ENCODE measurements at places on chromosomes 11 and 22.

DNA sequence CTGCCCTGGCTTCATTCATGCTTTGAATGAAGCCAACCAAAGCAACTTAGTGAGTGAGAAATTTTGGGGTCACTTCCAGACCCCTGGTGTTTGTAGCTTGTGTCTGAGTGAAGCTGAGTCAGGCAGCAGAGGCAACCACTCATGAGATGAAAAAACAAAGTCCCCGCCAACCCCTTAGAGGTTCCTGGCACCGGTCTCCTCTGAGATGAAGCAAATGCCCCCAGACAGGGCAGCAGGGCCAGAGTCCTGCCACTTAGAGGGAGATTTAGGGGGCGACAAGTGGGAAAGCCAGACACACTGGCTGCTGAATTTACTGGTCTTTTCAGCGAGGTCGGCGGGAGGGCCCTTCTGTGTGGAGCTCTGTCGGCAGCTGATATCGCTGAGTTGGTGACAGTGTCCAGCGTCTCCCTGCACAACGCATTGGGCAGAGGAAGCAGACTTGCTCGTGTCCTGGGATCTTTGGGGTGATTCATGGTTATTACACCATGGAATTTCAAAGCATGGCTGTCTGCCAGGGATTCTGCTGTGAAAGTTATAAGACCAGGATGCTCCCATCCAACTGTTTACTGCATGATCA is 482.6 kb downstream of the MIAT start:
- peak; percentile 88 for DNase-seq

- no peak for DNase-seq
Observed at GRCh38 chr11:102929972-102930371, 25.6 kb downstream of the MMP13 start.

GRCh38 chr11:27237643-27238042 is 125.4 kb downstream of the CCDC34 start:
- DNase-seq = no peak

GRCh38 chr11:131637469-131638175 is 267.2 kb downstream of the NTM start:
- DNase-seq = peak; percentile 53

- no peak for DNase-seq
Observed at GRCh38 chr22:19336133-19337075, 44.9 kb upstream of the CLTCL1 start.

DNA sequence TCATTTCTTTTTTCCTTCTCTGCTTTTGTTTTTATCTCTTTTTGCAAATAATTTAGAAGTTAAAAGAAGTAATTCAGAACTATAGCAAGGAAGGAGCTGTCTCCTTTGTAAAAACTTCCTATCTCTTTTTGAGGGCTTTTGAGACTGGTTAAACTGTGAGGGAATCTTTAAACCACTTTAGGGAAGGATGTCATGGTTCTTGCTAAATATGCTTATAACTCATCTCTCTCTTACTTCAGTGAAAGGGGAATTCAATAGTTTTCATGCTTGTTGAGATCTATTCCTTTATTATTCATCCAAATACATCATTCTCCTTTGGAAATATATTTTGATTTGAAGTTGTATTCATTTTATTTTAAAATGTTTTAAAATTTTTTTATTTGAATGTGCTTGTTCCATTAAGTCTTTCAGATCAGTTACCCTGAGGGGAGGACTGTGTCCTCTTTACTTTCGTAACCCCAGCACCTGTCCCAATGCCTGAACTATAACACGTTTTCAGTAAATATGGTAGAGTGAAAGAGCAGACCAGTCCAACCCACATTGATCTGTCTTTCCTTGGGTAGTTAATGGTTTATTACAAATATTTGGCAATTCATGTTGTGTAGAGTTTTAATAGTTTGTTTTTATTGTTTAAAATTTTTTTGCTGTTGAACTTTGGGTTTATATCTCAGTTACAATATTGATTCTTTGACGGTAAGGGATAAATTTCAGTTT is 27.5 kb downstream of the AMOTL1 start:
- DNase-seq = no peak

GRCh38 chr11:2347308-2347830 is 29.7 kb upstream of the CD81 start:
- DNase-seq = no peak

DNA sequence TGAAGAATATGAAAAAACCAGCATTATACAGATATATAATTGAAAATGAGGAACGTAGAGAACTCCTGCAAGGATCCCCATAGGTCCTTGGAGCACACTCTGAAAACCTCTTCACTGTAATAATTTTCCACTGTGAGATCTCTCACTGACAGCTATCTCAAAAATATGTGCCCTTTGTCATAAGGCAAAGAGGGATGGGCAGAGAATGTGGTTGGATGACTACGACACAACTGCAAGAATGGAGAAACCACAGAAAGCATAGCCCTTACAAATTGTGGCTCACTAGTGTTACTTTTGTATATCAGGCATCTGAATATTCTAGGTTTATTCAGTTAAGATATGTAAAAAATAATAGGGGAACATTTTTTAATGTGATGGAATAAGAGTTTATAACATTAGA is 7.9 kb upstream of the CTSC start:
- DNase-seq = no peak

DNA sequence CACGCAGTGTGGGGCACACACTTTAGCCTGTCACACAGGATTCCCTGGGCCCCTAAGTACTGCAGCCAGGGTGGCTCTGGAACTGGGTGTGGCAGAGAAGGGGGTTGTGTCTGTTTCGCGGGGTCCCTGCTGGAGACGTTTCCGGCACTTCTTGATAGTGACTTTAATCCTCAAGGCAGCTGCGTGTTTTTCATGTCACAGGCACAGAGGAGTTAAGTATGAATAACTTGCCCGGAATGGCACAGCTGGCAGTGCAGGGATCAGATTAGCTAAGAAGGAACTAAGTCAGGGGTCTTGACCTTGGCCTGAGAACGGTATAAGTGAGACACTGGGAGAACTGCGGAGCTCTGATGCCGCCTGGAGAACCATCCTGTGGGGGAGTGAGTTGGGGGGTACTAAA is 7.5 kb upstream of the KRTAP5-7 start:
- DNase-seq = no peak

DNA sequence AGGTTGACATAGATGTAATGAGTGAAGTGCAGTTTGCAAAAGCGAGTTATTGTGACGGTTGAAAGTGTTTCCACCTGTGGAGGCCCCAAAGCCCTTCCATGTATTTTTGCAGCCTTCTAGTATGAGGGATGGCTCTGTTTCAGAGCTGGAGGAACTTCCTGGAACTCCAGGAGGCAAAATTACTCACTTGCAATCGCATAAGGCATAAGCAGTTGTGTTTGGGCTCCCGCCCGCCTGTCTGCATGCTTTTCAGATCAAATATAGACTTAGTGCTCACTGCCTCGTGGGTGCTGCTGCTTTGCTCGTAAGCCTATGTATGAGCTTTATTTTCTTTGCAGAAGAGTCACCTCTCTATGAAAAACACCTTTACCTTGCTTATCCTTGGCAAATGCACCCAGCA is 146.8 kb upstream of the LARGE1 start:
- DNase-seq = no peak

- DNase-seq = no peak
Observed at GRCh38 chr11:131580476-131580875, 210.1 kb downstream of the NTM start.

DNA sequence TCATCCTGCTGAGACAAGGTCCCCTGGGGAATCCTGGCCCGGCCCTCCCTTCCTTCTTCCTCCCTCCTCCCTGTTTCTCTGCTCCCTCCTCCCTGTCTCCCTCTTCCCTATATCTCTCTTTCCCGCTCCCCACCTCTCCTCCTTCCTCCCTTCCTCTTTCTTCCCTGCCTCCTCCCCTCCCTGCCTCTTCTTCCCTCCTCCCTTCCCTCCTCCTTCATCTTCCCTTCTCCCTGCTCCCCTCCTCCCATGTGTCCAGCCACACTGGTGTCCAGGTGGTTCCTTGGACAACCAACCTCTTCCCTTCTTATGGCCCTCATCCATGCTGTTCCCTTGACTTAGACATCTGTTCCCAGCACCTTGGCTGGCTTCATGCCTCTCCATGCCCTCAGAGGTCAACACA is 258.1 kb downstream of the MN1 start:
- DNase-seq = no peak

DNA sequence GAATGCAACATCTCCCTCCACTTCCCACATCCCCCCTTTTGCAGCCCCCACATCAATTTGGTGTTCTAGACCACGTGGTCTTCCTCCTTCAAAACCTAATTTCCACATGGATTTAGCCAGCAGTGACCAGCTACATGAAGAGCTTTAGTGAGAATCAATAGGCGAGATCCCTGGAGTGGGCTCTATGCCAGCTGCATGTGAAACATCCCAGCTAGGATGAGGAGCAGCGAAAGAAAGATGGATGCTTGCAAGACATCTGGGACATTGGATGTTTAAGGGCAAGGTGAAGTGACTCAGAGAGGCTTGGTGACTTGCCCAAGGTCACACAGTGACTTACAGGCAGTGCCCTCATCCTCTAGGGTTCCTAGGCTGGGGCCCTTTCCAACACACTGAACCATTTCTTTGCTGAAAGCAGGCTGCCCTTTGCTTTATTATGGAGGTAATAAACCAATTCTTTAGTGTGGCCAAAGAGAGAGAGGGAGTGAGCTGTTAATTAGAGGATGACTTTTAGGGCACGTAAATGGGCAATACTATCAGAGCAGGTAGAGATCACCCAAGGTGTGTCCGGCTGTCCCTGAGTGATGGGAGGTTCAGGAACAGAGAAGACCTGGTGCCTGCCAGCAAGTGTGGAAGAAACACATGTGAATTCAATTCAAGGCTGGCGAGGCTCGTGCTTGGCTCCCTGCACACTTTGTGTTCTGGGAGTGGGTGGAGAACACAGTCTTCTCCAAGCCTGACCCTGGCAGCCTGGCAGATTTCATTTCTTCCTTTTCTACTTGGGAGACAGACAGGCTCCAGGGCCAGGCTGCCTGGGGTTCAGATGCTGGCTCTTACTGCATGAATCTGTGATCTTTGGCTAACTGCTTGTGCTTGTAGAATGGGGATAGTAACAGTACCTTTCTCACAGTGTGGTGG is 24.0 kb downstream of the TSPAN18 start:
- DNase-seq = no peak

GRCh38 chr11:16745950-16746605 is 7.6 kb downstream of the C11orf58 start:
- DNase-seq = no peak

All from Daoy (cell line).